ENCODE measurements at places on chromosomes 7 and 10. TPM values are rescaled to one million over a fixed set of nuclear protein-coding genes. Genes with fewer than 3 reads are reported as not detected.
A peak's percentile ranks its signal among the peaks of the same experiment; 100 is the strongest.

DNA sequence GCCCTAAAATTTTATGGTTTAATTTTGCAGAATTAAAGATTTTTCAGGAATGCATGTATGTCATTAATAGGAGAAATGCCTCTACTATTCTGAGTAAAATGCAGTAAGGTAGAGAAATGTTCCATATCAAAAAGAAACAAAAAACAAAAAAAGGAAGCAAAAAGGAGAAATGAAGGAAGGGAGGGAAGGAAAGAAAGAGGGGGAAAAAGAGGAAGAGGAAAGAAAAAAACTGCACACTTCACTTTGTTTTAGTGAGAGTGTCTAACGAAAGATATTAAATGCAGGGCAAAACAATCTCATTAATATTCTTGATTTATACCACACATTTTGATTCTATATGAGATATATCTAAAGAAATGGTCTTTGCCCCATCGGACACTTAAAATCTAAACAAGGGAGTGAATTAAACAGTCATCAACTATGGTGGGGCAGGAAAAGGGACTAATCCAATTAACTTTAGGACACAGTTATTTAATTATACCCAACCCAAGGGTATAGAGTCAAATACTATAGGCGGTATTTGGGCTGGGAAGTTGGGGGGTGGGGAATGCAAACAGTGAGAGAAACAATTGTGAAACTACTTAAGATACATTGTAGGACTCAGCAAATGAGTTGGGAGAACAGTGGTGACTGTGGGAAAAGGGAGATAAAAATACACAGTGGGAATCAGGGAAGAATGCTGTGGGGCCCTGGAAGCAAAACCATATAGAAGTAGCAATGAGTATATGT lies 27.0 kb downstream of the IMMP2L start:
- DNase-seq = no peak

DNA sequence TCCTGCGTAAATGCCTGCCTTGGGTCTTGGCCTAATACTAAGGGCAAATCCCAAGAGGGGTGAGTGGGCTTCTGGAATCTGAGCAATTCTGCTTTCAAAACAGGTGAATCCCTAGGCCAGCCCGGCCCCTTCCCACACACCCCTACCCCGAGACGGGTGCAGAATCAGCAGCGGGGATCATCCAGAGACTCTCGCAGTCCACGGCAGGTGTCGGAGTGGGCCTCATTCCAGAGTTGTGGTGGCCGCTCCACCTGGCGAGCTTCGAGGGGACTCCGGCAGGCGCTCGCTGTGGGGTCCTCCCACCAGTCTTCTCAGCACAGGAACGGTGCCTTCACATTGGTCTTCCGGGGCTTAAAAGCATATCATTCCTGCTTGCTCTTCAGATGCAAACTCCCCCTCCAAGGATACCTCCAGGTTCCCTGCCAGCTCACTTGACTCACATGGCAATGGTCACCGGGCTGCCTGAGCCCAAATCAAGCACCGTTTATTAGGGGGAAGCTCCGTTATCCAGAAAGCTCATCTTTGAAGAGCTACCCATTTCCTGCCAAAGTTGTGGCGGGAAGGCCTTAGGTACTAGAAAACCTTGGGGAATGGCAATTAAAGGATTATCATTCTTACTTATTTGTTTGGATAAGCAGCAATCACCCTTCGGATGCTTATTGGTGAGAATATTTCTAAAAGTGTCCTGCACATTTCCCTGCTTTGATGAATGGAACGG lies 67.6 kb downstream of the PRKAG2 start:
- DNase-seq = no peak

- no peak for DNase-seq
Observed at GRCh38 chr10:63210611-63211196, 77.6 kb downstream of the NRBF2 start.

- no peak for DNase-seq
Observed at GRCh38 chr7:158702196-158702595, 2.4 kb downstream of the NCAPG2 start.

DNA sequence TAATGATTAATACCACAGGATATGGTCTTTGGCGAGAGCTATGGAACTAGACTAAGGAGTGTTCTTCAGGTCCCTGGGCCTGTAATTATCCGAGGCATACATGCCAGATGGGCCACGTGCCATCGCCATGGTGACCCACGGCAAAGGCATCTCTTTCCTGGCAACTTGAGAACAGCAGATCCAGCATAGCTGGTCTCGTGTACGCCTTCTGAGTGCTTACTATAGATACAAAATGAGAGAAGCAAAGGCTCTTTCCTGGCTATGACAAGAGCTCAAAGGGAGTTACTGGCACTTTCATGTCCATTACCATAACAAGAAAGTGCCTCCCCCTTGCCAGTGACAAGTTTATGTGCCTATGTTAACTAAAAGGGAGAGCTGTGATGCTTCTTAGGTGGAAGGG lies 26.0 kb upstream of the GLI3 start:
- peak; percentile 32 for DNase-seq

GRCh38 chr7:98870121-98870651 lies 372 bp upstream of the TMEM130 start:
- no peak for DNase-seq

- DNase-seq = no peak
Observed at GRCh38 chr7:48664241-48664640, 260.1 kb upstream of the CDC14C start.

- DNase-seq = no peak
Observed at GRCh38 chr7:12766416-12766815, 79.0 kb downstream of the ARL4A start.

GRCh38 chr7:151382079-151382885 lies 27.6 kb downstream of the WDR86 start:
- no peak for DNase-seq

DNA sequence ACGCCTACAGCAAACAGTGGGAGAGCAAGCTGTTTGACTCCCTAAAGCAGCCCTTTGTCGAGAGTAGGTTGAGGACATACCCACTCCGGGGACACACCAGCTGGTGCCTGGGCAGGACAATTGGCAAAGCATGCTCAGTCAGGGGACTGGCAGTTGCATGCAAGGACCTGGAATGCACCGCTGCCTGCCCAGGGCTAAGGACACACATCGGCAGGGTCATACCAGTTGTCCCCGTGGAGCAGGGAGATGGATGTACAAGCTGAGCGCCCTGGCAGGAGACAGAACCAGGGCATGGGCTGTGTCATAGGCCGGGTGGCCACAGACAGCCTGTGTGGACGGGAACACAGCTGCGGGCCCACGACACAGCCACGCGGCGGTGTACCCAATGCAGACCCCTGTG lies 18.3 kb upstream of the ELN start:
- no peak for DNase-seq

- DNase-seq = no peak
Observed at GRCh38 chr10:5381187-5381586, 16.4 kb downstream of the UCN3 start.

DNA sequence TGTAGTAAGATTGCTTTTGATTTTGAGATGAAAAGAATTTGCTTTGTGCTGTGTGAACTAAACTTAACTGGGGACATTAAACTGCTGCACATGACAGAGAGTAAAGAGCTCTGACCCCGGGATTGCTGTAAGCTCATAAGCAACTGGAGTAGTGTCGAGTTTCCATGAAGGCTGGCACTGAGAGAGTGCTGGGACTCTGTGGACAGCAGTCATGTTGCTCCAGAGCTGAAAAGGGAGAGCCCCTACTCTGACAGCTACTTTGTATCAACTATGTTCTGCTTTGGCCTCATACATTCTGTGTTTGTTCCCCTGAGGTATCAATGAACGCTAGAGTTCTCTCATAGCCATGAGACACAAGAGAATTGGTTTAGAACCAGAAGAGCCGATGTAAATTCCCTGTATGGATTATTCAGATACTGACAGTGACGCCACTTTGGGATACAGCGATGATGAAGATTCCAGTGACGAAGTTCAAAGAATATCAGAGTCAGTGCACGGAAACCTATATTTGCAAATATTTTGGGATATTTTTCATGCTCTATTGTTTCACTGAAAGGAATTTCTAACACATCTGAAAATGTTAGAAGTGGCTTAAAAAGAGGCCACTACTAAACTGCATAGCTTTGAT lies 185.9 kb upstream of the DKK1 start:
- no peak for DNase-seq

DNA sequence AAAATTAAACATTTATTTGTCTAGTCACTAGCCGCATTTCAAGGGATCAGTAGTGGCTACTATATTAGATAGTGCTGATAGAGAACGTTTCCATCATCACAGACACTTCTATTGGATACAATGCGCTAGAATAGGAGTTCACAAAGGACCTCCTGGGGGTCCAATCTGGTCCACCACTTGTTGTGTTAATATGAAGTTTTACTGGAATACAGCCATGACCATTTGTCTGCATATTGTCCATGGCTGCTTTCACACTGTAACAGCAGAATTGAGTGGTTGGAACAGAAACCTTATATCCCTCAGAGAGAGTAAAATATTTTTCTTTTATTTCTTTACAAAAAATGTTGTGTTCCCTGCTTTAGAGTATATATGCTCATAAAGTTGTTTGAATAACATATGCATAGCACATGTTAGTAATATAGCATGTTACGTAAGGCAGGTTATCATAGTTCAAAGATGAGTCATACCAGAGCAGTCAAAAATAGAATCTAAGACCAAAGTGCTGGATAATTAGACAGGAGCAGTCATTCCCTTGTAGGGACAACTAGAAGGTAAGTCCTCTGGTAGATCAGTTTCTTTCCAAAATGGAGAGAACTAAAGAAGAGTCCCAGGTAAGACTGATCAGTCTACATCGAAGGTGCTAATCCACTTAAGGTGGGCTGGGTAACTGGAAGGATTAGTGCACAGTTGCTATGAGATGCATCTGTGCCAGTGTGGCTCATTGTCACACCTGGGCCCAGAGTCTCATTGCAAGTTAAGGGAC lies 14.9 kb downstream of the BZW2 start:
- DNase-seq = no peak

DNA sequence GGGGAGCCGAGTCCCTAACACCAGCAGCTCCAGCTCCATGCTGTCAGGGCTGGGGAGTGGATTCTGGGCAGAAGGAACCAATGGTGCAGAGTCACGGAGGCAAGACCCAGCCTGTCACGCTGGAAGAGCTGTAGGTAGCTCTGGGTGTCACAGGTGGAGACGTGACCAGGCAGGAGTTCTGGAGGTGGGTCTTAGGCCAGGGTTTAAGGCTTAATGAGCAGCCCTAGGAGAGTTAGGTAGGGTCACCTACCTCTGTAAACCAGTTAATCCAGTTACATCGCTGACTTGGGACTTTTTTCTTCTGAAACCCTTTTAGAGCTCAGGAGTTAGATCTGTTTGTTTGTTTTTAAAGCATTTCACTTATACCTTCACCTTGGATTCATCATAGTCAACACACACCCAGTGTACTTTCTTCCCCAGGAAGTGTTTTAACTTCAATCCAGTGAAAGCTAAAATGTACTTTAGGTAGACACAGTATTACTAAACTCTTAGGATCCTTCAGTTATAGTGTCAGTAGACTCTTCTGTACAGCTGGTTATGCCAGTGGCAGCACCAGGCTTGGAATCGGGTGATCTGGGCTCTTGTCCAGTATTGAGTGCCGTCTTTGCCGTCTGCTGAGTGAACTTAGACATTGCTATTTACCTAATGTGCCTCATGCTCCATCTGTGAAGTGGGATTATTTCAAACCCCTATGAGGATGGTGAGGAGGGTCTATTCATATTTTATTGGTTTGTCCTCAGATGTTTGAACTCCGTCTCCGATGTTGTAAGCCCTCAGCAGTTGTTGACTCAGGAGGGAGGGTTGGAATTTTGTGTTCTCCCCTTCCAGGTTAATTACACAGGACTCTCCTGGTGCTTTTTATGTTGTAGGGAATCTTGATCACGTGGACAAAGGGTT lies 31.0 kb downstream of the TACR2 start:
- DNase-seq = no peak

- DNase-seq = peak; percentile 61
Observed at GRCh38 chr10:6920072-6921019, 340.3 kb upstream of the PRKCQ start.

DNA sequence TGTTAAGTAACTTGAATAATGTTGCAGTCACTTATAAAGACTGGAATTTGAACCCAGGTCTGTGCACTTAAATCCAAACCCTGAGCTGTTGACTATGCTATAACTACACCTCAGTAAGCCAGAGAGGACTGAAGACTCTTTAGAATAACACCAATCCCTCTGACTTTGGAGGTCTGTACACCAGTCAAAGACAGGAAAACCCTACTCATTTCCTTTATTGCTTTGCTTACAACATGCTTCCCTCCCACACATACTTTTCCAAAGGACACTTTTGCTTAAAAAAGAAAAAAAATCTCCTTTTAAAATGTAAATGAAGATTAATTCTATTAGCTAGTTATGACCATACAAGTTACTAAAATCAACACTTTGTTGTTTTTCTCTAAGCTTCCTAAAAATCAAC lies 184.7 kb upstream of the KCTD7 start:
- DNase-seq = no peak

- DNase-seq = no peak
Observed at GRCh38 chr7:87359366-87359765, 13.9 kb downstream of the CROT start.

DNA sequence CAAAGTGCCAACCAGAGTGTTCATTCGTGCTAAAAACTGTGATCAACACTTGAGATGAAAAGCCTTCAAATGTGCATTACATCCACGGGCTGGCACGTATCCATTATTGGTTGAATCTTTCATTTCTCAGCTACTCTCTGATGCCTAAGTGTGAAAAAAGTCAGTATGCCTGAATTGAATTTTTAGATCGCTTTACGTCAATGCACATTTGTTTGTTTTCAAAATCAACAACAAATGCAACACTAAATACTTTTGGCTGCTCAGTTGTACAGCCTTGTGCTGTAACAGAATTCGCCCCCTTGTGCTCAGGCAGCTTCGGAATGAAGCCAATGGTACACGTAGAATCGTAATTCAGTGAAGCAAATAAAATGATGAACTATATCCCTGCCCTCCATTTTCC lies 446.5 kb upstream of the NRP1 start:
- DNase-seq = no peak

GRCh38 chr7:55156919-55157763 lies 138.3 kb downstream of the EGFR start:
- DNase-seq = peak; percentile 92

DNA sequence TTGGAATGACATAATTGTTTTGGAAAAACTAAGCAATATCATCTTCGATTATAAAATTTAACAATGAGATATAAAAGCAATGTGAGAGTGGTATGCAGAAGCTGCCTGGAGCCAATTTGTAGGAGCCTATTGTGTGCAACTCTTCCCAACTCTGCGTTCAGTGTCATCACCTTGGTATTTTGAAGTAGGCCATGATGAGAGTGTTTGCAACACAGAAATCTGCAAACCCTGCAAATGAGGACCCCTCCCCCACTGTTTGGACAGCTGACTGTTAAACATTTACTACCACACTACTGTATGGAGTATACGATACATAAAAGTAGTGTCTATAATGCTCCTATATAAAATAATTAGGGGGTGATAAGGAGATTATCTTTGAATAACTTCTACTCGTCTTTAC lies 531.3 kb downstream of the ATRNL1 start:
- peak; percentile 14 for DNase-seq

KCNH2 gene
- total RNA-seq = 19.3 TPM

OR2A1 gene
- total RNA-seq = not detected

OR2A5 gene
- total RNA-seq = not detected

SEMA4G gene
- total RNA-seq = 2.5 TPM

DPYSL4 gene
- not detected for total RNA-seq

SPDYE11 gene
- total RNA-seq = not detected

AGBL3 gene
- total RNA-seq = 0.96 TPM

TMEM196 gene
- not detected for total RNA-seq

SLC26A5 gene
- total RNA-seq = not detected

TFPI2 gene
- total RNA-seq = 4.3 TPM

TMEM236 gene
- not detected for total RNA-seq

ADIRF gene
- total RNA-seq = 0.34 TPM

POLD2 gene
- total RNA-seq = 149 TPM

NXPH1 gene
- not detected for total RNA-seq

AKR1C1 gene
- 2.7 TPM for total RNA-seq

PDLIM1 gene
- 5.7 TPM for total RNA-seq

FAM13C gene
- total RNA-seq = 1.1 TPM

ZNF37A gene
- 17.2 TPM for total RNA-seq

CCT6A gene
- 484 TPM for total RNA-seq
